ENCODE measurements at places on chromosomes 3 and 15. TPM values are rescaled to one million over a fixed set of nuclear protein-coding genes. Genes with fewer than 3 reads are reported as not detected.

SEMA3G gene
- total RNA-seq, result 0.66 TPM

GRCh38 chr3:126481808-126482502, 6.3 kb upstream of the ZXDC start:
- ATAC-seq, result no peak

- ATAC-seq, result no peak
Observed at GRCh38 chr3:127949446-127950055, 34.5 kb downstream of the KBTBD12 start.

SHC4 gene
- total RNA-seq, result 4.9 TPM

DNA sequence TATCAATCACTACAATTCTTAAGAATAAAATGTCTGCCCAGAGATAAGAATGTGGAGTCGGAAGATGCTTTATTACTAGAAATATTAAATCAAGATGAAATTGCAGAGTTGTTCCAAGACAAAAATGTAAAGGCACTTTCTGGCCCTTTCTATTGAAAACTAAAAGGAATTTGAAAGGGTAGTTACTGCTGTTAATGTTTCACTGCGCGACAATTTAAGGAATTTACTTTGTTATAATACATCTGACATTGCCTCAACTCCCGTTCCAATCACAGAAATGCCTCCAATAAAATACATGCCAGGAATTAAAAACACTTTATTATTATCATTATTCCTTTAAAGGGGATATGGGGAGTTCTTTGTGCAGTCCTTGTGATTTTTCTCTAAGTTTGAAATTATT, 26.4 kb downstream of the RSL24D1 start:
- no peak for ATAC-seq

MYZAP gene
- not detected for total RNA-seq

GRCh38 chr3:112751061-112751460, 95.6 kb downstream of the CD200R1L start:
- no peak for ATAC-seq

DNA sequence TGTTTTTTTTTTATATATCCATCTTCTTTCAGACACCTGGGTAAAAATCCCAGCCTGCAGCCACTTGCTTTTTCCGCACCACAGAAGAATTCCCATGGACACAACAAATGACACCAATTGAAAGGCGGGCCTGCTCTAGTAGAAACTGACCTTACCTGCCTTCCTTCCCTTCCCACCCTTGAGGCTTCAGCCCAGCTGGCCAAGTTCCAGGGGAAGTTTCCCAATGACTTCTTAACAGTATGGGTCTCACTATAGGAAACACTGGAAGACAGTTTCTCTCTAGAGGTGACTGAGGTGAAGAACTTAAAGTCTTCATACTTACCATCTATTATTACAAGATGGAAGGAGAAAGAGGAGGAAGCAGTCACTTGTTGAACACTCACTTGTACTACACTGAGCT, 714.2 kb upstream of the NR2F2 start:
- no peak for ATAC-seq

DNA sequence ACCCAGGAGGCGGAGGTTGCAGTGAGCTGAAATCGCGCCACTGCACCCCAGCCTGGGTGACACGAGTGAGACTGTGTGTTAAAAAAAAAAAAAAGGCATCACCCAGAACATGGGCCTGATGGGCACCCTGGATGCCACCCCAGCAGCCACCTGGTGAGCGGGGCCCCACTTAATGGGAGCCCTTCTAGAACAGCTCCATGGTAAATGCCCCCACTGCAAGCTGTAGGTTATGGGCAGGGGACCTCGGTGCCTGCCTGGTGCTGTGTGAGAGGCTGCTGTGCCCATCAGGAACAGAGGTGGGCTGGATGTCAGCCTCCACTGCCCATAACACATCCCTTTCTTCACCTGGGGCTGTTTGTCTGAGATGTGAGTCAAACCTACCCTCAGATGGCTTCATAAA, 156.2 kb upstream of the MEF2A start:
- no peak for ATAC-seq

DNA sequence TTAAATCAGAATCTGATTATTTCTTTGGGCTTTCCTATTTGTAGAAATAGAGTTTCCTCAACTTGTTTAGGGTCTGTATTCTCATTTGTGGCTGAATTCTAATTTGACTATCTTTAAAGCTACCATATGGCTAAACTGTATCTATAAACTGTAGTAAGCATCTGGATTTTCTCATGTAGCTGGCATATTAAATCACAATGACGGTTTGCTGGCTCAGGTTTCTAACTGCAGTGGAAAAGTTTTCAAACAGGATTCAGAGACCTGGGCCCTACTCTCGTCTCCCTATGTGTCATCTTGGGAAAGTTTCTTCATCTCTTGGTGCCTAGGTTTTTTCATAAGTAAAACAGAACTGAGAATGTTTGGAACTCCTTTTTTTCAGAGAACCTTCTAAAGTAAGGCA, 68.3 kb downstream of the GALK2 start:
- ATAC-seq, result no peak

GOLGA8A gene
- 65.2 TPM for total RNA-seq

GRCh38 chr3:97822359-97822775, 556 bp downstream of the CRYBG3 start:
- ATAC-seq, result peak; percentile 4

EPB42 gene
- 0.41 TPM for total RNA-seq

DNA sequence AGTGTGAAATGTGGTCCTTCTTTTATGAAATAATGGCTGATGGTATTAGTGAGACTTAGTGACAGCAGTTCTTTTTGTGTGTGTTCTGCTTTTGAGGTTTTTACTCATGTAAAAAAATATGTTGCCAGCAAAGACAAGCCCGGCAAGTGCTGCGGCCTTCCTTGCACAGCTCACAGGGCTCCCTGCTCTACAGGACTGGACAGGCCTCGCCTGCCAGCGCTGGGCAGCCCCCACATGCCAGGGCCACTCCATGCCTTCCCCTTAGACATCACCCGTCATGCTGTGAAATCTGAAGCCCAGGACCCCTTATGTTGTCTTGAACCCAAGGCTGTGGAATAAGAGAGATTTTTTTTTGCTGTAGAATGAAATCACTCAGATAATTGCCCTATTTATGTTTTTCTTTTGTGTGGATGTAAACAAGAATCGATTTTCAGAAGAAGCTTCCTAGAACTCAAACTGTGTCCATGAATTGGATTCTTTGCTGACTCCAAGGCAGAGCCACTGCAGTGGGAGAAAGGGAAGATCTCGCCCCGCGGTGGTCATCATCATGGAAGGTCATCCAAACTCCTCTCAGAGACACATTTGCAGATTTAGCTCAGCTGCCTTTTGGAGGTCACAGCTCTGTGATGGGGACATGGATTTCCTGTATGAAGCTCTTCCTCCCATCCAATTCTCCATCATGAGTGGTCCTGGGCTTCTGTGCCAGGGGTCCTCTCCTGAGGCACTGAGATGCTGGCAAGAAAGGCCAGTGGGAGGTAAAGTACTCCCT, 150.8 kb downstream of the ATP10A start:
- no peak for ATAC-seq

- no peak for ATAC-seq
Observed at GRCh38 chr3:16072420-16073110, 101.9 kb upstream of the GALNT15 start.

- ATAC-seq, result peak; percentile 80
Observed at GRCh38 chr3:97736928-97737327, 27.6 kb upstream of the ARL6 start.

TTLL13 gene
- total RNA-seq, result 0.22 TPM

MOBP gene
- total RNA-seq, result 0.44 TPM

- ATAC-seq, result no peak
Observed at GRCh38 chr3:144822671-144823070, 851.0 kb downstream of the DIPK2A start.

GRCh38 chr15:49990835-49991545, 128.0 kb downstream of the ATP8B4 start:
- no peak for ATAC-seq

EBLN2 gene
- 4.5 TPM for total RNA-seq

GRCh38 chr3:140580746-140581145, 97.1 kb upstream of the TRIM42 start:
- no peak for ATAC-seq

GRCh38 chr15:74954515-74954914, 2.1 kb downstream of the RPP25 start:
- ATAC-seq, result no peak

- no peak for ATAC-seq
Observed at GRCh38 chr15:91411586-91411985, 311.5 kb downstream of the SV2B start.

DNA sequence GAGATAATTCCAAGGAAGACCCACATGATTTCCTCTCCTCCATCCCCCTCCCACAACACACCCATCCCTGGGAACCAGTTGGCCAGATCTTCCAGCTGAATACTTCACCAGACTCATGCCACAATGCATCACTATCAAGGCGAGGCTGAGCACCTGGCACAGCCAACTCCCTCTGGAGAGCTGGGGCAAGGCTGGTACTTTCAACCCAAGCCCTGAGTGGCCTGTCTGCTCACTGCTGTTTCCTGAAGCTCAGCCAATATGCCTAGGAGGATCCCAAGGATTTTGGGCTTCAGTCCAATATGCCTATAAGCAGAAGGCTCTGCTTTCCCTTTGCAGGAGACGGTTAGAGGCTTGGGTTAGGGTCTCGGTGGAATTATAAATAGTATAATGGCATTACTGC, 90.9 kb upstream of the NEO1 start:
- ATAC-seq, result no peak

- no peak for ATAC-seq
Observed at GRCh38 chr15:51696566-51696965, 15.3 kb downstream of the SCG3 start.

DNA sequence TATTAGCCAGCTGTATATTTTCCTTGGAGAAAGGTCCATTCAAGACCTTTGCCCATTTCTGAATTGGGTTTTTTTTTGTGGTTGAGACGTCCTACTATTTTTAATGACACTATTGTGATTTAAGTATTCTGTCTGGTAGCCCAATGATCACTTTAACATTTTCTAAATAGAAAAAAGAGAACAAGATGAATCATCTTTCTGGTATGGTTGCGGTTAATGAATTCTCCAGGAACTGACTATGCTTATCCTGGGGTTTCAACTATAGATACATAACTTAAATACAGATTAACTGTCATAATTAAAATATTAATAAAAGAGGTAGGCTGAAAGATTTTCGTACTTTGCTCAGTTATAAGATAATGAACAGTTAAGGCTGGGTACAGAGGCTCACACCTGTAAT, 51.9 kb downstream of the PBRM1 start:
- ATAC-seq, result no peak

GRCh38 chr3:13071695-13072094, 1.5 kb downstream of the IQSEC1 start:
- ATAC-seq, result no peak

GRCh38 chr3:149167898-149168297, 38.5 kb downstream of the HPS3 start:
- ATAC-seq, result no peak

DNA sequence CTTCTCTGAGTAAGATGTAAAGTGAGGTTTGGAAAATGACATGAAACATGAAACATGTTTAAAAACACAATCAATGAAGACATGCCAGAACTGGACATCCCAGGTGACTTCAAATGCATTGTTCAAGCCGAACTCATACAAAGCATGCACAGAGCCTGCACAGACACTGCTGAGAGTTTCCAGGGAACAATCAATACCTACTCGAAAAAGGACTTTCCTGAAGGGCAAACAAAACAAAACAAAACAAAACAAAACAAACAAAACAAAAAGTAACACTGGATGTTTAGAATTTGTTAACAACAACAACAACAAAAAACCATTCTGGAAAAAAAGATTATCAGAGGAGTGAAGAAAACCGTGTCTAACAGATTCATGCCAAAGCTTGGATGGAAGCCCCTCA, 10.5 kb upstream of the TM4SF19 start:
- ATAC-seq, result no peak

DNA sequence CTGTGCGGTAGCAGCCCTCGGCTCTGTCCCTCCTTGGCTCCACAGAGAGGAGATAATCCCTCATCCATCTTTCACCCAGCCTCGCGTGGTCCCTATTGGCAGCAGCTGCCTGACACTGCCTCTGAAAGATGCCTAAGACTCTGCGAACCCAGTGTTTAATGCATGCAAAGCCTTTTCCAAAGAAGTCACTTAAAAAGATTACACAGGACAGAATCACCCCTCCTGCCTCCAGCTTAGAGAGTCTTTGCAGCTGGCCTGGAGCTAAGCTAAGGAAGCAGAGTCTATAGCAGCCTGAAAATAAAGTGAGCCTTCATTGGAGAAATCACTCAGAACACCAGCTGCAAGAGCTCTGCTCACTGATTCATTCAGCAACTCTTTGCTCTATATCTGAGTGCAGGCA, 247.2 kb downstream of the SHQ1 start:
- no peak for ATAC-seq

LNP1 gene
- 18.3 TPM for total RNA-seq

- ATAC-seq, result no peak
Observed at GRCh38 chr15:82298520-82298919, 35.9 kb downstream of the SAXO2 start.

PROK2 gene
- 0.25 TPM for total RNA-seq

DNA sequence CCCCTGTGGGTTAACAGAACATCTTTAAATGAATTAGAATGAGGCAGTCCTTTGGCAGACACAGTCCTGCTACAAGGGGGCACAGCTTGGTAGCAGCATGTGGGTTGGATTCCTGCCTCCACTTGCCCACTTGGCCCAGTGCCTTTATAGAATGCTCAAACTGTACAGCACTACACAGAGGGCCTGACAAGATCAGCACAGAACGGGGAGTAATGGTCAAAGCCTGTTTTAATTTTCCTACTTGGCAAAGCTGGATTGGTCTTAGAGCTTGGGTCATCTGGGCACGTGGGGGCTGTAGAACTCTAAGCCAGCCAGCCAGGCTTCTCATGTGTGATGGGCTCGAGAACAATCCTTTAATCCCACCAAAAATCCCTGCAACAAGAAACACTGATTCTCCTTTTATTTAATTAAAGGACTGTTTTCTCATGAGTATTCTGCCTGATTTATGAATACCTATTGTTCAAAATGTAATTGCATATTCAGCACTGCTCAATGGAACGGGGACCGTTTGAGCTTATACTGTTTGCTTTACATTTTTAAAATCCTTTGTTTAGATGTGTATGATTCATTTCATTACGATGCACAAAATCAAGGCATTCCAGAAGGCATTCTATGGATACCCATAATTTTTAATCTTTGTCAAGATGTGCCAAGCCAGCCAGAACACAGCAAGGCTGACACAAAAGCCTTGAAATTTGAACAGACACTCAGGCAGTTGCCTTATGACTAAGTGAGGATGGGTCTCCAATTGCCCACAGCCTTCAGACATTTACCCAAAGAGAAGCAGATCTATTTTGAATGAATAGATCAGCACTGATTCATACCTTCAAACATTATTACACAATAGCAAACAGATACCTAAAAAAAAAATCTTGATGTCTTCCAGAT, 249.3 kb upstream of the TGFBR2 start:
- peak; percentile 62 for ATAC-seq

CPEB1 gene
- total RNA-seq, result 4.7 TPM

DNA sequence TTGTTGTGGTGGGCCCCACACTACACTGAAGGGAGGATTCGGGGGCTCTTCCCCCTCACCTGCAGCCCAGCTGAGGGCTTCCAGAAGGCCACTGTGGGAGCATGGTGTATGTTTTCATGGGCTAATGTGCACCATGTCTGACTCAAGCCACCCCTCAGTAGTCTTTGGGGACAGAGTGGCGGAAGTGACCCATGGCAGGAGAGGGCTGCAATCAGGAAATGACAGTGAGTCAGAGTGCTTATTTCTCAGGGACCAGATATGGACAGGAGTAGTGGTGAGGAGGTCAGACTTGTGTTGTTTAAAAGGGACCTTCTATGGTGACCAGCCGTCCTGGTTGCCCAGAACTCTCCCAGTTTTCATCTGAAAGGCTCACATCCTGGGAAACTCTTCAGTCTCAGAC, 32.8 kb upstream of the SLC9A9 start:
- ATAC-seq, result no peak
